ENCODE measurements at places on chromosomes 6 and 20. TPM values are rescaled to one million over a fixed set of nuclear protein-coding genes. Genes with fewer than 3 reads are reported as not detected.

DNA sequence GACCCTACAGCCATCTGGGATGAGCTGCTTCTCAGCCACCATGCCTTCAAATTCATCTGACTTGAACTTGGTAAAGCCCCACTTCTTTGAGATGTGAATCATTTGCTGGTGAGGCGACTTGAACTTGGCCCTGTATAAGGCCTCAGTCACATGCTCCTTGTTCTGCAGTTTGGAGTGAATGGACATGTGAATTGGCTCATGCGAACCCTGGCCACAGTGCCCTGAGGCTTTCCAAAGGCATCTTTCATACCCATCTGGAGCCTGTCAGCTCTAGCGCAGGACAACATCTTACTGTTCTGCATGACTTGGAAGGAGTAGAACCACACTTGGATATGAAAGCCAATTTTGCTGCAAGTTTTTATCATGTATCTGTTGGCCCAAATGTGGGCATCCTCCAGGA is 244.0 kb upstream of the FAM83B start:
- DNase-seq = no peak
- no peaks in the 10 kb centered on the region for H3K27me3 ChIP-seq
- H3K4me1 ChIP-seq = no peaks in the 10 kb centered on the region
- H3K36me3 ChIP-seq = no peaks in the 10 kb centered on the region
- H3K4me3 ChIP-seq = no peak overlapping the region

- H3K4me3 ChIP-seq = no peak overlapping the region
- no peaks in the 10 kb centered on the region for H3K36me3 ChIP-seq
- peak; percentile 20 for DNase-seq
- no peaks in the 10 kb centered on the region for H3K4me1 ChIP-seq
These were observed 61.3 kb upstream of the HEY2 start for GRCh38 chr6:125688138-125688537.

DNA sequence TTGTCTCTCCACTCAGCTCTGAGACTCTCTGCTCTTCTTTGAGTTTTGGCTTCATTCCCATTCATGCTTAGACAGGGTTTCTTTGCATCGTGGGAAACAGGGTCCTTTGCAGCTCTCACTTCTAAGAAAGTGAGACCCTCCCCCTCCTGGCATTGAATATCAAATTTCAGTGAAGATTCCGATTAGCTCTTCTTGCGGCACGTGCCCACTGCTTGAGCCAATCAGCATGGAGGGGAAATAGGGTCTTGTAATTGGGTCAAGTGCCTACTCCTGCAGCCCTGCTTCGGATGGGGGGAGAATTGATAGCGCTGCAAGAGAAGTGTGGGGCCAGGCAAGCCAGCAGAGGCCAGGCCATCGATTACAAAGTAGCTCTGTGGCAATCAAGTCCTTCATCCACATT is 69.6 kb downstream of the TFAP2C start:
- H3K36me3 ChIP-seq = no peaks in the 10 kb centered on the region
- no peak overlapping the region for H3K4me3 ChIP-seq
- no peak overlapping the region for H3K27ac ChIP-seq
- DNase-seq = no peak
- H3K4me1 ChIP-seq = no peaks in the 10 kb centered on the region

- no peak overlapping the region for H3K27ac ChIP-seq
- H3K36me3 ChIP-seq = no peaks in the 10 kb centered on the region
- H3K27me3 ChIP-seq = no peaks in the 10 kb centered on the region
- no peaks in the 10 kb centered on the region for H3K4me1 ChIP-seq
- DNase-seq = no peak
These were observed 907.5 kb downstream of the C6orf118 start for GRCh38 chr6:164401871-164402270.

- no peaks in the 10 kb centered on the region for H3K36me3 ChIP-seq
- no peaks in the 10 kb centered on the region for H3K27me3 ChIP-seq
- peaks cover 16% of the 10 kb centered on the region for H3K4me1 ChIP-seq
- H3K27ac ChIP-seq = no peak overlapping the region
These were observed 100.2 kb downstream of the PERP start for GRCh38 chr6:138007014-138007472.

DNA sequence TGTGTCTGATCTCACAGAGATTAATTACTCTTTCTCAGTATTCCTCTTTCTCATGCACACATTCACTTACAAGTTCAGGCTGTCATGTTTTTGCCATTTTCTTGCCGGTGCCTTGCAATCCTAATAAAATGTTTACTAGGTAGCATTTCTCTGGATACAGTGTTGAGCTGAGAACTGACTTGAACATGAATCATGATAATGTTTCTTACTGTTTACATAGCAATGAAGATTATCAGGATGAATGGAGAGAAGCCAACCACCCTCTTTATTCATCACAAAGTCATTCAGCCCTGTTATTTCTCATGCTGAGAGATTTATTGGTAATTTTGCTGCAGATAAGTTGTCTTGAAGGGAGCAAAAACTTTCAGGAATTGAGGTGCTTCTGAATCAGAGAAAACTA is 185.5 kb upstream of the ECI2 start:
- no peaks in the 10 kb centered on the region for H3K36me3 ChIP-seq
- no peaks in the 10 kb centered on the region for H3K27me3 ChIP-seq
- peak overlapping the region; percentile 97 for H3K27ac ChIP-seq
- H3K4me3 ChIP-seq = no peak overlapping the region
- H3K4me1 ChIP-seq = peaks cover 56% of the 10 kb centered on the region
- DNase-seq = peak; percentile 14

Gene DUSP15
- not detected for total RNA-seq

DNA sequence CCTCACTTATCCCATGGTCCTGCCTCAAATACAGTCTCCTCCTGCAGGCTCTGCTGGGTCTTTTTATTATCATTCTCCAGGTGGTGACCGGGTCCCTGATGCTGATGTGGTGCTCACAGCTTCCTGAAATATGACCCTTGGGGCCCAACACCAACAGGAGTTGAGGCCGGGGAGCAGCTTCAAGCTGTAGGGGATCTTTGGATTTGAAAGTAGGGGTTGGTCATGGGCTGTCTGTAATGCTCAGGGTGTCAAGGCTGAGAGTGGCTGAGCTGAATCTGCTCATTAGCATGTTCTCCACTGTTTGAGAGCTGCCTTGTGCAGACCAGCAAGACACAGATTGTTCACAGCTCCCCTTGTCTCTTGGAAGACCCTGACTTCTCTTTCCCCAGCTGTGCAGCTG is 35.5 kb downstream of the HLA-F start:
- H3K36me3 ChIP-seq = no peaks in the 10 kb centered on the region
- no peak for DNase-seq
- H3K4me1 ChIP-seq = peaks cover 24% of the 10 kb centered on the region
- no peak overlapping the region for H3K27ac ChIP-seq

Gene VGLL2
- total RNA-seq = not detected

All from PC-9 (cell line).